Stimulated activated CD4-positive, alpha-beta T cell treated with anti-CD3 and anti-CD28 coated beads, TNF-alpha, amount 100 ng/mL, for 4 hours (primary cell): ENCODE measurements at places on chromosomes 11 and 22.

DNA sequence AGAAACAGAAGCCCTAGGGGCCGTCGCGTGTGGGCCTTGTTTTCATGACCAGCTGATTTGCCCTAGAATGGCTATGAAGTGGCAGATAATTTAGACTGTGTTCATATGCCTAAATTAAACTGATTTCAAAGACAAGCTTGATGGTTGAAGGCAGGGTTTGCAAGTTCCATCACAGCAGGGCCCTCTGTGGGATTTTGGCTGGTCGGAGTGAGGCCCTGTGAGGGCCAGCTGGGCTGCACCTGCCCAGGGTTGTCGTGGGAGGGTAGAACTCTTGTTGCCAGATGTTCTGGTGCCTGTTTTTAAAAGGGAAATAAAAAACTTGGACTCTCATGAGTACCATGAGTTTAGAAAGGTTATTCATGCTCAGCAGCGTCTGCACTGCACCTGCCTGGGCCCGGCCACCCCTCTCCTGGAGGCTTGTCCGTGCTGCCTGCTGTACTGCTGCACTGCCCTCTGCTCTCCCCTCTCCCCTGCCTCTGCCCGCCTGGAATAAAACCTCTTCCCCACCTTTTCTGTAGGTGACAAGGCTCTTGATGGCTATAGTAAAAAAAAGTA lies 44.1 kb downstream of the AP2A2 start:
- DNase-seq: no peak

GRCh38 chr11:2452321-2453012 lies 7.7 kb downstream of the KCNQ1 start:
- DNase-seq: no peak

DNA sequence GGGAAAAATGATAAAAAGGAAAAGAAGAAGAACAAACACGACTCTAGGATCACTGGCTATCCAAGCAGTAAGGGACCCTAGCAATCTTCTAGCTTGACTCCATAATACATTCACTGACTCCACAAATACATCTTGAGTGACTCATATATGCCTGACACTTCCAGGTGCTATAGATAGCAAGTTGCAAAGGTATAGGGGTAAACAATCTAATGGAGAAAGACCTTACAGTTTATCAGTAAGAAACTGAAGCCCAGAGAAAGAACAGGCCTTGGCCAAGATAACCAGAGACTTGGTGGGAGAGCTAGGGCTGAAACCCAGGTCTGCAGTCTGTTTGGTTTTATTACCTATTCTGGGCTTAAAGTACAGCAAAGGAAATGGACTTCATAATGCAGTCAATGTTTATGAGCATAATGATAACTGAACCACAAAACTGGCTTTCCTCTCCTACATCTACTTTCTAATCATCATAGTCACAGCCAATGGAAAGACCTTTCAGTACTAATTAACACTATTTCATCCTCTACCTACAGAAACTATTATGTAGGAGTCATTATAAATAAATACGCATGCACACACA lies 19.7 kb upstream of the SLC5A1 start:
- DNase-seq: no peak

GRCh38 chr11:33885338-33886005 lies 6.4 kb downstream of the LMO2 start:
- no peak for DNase-seq

- no peak for DNase-seq
These were observed 594.8 kb upstream of the B3GAT1 start for GRCh38 chr11:135006800-135007199.

DNA sequence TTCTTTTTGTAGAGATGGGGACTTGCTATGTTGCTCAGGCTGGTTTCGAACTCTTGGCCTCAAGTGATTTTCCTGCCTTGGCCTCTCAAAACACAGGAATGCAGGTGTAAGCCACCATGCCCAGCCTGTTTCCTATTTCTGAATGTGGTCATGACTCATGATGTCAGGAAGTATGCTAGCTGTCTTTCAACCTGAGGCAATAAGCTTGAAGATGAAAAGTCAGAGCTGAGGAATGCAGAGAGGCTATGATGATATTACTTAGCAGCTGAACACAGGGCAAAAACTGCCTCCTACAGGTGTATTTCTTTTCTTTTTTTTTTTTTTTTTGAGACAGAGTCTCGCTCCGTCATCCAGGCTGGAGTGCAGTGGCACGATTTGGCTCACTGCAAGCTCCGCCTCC lies 9.0 kb upstream of the NUCB2 start:
- no peak for DNase-seq

DNA sequence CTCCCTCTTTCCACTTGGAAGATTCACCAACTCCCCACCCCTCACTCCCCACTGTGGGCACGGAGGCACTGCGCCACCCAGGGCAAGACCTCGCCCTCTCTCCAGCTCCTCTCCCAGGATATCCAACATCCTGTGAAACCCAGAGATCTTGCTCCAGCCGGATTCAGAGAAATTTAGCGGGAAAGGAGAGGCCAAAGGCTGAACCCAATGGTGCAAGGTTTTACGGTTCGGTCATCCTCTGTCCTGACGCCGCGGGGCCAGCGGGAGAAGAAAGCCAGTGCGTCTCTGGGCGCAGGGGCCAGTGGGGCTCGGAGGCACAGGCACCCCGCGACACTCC lies 397 bp upstream of the CD44 start:
- no peak for DNase-seq

DNA sequence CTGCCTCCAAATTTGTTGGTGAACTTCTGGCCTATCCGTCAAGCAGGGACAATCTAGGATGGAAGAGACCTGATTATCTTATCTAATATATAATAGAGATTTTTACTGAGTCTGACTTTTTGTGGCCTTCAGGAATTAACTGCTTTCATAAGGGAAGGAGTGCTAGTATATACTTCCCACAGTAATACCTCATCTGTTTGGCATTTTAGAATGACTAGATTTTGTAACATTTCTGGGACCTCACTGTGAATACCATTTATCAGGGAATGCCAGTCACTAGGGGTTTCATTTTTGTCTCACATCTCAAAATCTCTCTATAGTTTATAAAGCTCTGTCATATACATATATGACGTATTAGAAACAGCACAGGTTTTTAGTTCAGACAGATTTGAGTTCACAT lies 114.3 kb downstream of the INSC start:
- no peak for DNase-seq

DNA sequence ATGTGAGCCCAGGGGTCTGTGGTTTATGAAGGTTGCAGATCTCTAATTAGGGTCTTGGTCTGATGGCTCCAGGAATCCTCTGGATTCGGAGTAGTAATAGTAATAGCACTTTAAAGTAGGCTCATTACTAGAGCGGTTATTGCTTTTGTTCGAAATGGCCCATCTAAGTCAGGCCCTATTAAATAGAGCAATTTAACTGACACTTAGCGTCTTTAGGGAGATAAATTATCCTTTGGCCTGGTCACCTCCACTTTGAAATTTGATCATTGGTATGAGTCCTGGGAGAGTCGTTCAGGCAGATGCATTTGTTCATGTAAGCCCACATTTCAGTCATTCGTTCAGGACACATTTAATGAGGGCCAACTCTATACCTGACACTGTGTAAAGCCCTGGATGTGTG lies 54.8 kb downstream of the LDLRAD3 start:
- no peak for DNase-seq

- no peak for DNase-seq
These were observed 516.8 kb upstream of the FAT3 start for GRCh38 chr11:91707652-91708482.

DNA sequence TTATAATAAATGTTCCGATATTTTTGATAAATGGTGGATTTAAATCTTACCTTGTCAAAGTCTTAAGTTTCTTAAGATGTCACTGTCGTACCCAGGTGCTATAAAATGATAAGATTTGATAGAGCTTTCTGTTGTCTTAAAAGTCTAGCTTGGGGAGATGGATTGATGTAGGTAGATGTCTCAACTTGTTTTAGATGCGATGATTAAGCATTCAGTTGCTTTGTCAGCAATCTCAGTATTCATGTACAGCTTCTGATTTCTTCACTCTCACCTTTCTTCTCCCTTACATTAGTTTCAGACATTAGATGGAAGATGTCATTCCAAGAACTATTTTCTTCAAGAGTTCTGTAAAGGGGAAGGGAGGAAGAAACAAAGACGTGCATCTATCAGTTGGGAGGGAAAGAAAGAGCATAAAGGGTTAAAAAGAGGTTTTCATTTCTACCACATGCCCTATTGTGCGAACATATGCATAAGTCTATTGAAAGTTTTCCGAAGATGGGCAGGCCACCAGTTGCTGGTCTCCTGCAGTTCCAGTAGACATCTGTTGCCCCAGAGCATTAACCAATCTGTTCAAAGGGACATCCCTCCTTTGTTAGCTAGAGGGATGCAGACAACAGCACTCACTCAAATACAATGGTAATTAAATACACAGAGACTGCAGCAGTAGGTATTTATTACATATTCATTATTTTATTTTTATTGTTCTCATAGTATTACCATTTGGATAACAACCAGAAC lies 38.4 kb downstream of the ZC3H12C start:
- DNase-seq: no peak

GRCh38 chr11:134577751-134578395 lies 165.8 kb upstream of the B3GAT1 start:
- DNase-seq: no peak
